ENCODE measurements at places on chromosomes 3 and 15.

GRCh38 chr15:78056714-78057269, 20.7 kb downstream of the TBC1D2B start:
- DNase-seq = peak; percentile 60

GRCh38 chr15:65318870-65319356, 14.4 kb downstream of the RNU5B-1 start:
- peak; percentile 84 for DNase-seq

- DNase-seq = no peak
These were observed 162.4 kb downstream of the ADAMTSL3 start for GRCh38 chr15:83816124-83816883.

GRCh38 chr15:99753066-99753465, 19.8 kb upstream of the LYSMD4 start:
- DNase-seq = no peak

GRCh38 chr3:5330152-5330810, 142.8 kb downstream of the EDEM1 start:
- no peak for DNase-seq

Data from suppressor macrophage treated with lipopolysaccharide for 1 hour (primary cell).